ENCODE measurements at places on chromosomes 3 and 15.
A peak's percentile ranks its signal among the peaks of the same experiment; 100 is the strongest.

DNA sequence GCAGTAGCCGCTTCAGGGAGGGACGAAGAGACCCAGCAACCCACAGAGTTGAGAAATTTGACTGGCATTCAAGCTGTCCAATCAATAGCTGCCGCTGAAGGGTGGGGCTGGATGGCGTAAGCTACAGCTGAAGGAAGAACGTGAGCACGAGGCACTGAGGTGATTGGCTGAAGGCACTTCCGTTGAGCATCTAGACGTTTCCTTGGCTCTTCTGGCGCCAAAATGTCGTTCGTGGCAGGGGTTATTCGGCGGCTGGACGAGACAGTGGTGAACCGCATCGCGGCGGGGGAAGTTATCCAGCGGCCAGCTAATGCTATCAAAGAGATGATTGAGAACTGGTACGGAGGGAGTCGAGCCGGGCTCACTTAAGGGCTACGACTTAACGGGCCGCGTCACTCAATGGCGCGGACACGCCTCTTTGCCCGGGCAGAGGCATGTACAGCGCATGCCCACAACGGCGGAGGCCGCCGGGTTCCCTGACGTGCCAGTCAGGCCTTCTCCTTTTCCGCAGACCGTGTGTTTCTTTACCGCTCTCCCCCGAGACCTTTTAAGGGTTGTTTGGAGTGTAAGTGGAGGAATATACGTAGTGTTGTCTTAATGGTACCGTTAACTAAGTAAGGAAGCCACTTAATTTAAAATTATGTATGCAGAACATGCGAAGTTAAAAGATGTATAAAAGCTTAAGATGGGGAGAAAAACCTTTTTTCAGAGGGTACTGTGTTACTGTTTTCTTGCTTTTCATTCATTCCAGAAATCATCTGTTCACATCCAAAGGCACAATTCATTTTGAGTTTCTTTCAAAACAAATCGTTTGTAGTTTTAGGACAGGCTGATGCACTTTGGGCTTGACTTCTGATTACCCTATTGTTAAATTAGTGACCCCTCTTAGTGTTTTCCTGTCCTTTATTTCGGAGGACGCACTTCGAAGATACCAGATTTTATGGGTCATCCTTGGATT lies at the start of gene MLH1:
MLH1 (plus strand) TSS at position 193 of the 958 bp plus-strand sequence; CDS start at position 223, 30 bp downstream.
- DNase-seq = no peak

DNA sequence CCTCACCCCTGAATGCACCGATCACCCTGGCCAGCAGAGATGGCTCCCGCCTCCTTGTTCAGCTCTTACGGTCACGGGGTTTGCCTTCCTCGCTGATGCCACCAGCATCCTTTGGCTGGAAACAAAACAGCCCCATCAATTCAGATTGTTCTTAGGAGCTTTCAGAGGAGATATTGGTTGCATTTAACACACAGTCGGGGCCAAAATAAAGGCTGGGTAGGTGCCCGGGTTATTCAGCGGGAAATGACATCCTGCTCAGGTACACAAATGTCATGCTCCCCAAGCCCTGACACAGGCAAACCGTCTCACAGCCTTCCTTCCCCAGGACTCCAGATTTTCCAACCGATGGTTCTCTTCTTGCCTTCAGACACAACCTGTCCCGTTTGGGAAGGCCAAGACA lies 62.4 kb upstream of the MEF2A start:
- DNase-seq = no peak

DNA sequence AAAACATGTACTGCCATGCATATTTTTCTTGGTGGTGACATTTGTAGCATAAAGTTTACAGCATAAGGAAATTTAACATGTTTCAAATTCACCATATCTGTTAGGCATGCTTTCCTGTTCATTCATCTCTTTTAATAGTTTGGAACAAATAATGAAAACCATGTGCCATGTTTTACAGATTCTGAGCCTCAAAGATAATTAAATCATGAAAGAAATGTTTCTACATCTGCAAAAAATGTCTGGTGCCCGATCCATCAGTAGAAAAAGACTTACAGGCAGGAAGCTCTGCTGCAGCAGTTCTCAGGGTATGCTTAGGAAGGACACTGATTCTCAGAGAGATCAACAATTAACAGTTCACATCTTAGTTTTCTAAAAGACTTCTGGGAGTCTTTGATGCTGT lies 316.2 kb downstream of the IL5RA start:
- DNase-seq = no peak

DNA sequence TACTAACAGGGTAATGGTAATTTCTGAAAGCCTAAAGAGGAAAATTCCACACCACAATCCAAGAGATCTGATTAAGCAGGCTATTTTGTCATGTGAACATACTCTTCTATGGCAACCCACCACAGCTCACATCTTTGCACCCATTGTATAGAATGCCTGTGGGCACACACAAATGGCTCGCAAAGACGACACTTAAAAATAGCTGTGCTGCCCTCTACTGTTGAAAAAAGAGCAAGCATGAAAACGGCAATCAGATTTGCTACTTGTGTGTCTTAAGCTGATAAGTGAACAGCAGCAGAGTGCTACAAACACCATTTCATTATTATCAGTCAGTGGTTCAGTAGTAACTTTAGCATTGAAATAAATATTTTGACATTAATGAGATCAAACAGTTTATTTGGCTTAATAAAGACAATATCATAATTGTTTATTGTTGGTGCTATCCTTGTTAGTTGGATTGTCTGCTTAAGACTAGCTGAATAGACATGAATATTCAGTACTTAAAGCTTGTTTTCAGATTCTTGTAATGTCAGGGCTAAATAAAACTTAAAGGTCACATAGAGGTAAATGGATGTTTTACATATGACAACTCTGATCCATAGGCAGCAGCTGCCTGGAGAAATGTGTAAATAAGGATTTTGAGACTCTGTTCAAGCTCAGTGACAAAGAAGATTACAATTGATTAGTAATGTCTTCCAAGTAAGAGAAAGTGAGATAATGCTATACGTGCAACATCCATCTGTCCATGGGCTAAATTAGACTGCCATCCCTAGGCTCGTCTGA lies 199.1 kb downstream of the LRRN1 start:
- DNase-seq = no peak

DNA sequence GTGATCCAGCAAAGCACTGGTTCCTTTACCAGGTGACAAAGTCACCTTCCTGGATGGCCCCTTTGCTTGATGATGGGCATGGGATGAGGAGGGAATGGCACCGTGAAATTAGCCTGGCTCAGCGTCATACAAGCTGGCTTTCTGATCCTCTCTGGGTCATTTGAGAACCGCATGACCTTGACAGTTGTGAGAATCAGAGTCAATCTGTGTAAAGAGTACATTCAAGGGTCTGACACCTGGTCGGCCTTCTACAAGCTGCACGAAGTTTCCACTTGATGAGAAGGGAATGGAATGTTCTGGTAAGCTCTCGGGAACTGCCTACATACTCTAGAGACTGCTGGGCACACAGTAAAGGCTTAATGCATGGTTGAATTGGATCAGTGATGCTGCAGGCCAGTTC lies 319.8 kb upstream of the TLE3 start:
- DNase-seq = no peak

DNA sequence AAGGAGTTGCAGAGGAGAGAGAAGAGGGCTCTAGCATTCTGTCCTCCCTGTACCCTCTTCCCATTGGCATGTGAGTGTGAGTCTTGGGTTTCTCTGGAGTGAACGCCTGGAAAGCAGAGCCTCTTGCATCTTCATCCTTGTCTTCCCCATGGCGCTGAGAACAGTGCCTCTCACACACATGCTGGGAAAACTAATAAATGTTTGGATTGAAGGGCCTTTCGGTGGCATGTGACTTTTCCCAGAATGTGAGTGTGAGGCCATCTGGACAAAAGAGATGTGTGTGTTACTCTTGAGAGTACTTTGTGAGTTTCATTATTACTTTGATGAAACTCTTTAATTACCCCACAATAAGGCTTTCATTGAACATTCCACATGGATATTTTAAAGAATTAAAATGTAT lies 122.3 kb downstream of the MITF start:
- DNase-seq = no peak

DNA sequence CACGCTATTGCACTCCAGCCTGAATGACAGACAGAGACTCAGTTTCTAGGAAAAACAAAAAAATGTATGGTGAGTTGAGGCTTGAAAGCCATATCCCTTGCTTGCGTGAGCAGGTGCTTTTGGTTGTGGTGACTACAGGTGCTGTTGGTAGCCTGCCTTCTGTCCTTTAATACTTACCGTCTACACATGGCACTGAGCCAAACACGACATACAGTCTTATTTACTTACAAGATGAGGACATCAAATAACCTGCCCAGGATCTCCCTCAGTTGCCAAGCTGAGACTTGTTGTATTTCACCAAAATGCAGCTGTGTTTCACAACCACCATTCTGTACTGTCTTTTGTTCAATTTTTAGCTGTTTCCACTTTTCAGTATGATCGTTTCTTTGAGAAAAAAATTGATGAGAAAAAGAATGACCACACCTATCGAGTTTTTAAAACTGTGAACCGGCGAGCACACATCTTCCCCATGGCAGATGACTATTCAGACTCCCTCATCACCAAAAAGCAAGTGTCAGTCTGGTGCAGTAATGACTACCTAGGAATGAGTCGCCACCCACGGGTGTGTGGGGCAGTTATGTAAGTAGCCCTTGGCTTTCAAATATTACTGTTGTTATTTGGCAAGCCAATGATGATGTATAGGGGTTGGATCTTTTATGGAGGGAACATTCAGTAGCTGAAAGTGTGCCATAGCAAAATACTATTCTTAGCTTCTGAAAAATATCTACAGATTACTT lies 6.5 kb downstream of the ALAS1 start:
- DNase-seq = peak; percentile 73

- DNase-seq = no peak
Observed at GRCh38 chr3:127366383-127366782, 78.5 kb upstream of the PRR20G start.

DNA sequence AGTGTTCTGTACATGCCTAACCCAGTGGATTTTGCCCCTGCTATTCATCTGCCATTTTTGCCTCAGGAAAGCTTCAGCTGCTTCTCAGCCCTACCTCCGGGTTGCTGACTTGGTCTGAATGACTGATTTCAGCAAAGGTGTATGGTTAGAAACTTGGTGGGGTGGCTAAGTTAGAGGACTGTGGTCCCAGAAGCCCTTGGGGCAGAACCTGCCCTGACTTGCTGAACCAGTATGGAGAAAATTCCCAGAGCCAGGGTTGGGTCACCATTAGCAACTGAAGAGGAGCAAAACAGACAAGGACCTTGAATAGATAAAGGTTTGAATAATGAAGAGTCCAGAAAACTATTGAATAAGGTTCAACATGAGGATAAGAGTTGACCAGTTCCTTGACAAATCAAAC lies 6.1 kb upstream of the WWTR1 start:
- no peak for DNase-seq

DNA sequence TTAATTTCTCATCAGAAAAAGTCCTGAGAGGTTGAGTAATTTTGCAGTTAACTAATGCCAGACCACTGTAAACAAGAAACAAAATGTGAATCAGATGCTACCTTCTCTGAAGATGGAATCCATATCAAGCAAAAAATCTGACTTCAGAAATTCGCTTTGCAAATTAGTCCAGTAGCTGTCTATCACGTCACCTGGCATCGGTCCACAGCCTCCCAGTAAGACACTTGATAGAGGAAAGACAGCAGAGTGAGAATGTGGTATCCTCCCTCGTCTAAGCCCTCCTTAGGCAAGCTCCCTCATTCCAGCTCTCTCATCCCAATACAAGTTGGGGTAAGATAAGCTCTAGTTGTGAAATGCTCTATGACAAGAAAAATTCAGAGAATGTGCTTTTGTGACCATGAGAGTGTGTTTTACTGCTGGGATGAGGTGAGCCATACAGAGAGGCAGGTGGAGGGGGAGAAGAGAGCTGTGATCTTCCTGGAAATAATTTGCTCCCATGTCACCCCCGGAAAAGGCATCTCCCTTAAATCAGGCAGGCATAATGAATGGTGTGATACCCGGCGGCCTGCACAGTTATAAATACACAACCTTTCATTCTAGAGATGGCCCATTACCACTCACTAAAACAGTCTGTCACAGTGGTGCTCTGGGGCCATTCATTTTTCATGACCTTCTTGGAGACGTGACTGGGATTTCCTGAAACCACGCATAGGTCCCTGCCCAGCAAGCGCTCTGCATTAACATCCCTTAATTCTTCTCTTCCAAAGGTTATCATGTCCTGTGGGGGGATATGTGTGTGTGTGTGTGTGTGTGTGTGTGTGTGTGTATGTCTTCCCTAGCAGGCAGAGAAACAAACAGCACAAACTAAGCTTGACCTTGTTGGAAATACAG lies 602.0 kb upstream of the KCNMB2 start:
- DNase-seq = no peak

- DNase-seq = no peak
Observed at GRCh38 chr3:129230311-129231019, 18.9 kb upstream of the COPG1 start.

GRCh38 chr3:129078510-129078909 lies 17.9 kb downstream of the GP9 start:
- no peak for DNase-seq

DNA sequence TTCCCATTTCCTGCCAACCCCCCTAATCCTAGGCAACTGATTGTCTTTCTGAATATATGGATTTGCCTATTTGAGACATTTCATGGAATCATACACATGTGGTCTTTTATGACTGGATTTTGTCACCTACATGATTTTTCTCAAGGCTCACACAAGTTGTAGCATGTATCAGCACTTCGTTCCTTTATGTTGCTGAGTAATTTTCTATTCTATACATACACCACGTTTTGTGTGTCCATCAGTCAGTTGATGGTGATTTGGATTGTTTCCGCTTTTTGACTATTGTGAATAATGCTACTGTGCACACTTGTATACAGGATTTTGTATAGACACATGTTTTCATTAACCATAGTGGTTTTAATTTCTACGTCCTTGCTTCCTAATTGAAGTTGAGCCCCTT lies 203.1 kb downstream of the ITPR1 start:
- DNase-seq = no peak

DNA sequence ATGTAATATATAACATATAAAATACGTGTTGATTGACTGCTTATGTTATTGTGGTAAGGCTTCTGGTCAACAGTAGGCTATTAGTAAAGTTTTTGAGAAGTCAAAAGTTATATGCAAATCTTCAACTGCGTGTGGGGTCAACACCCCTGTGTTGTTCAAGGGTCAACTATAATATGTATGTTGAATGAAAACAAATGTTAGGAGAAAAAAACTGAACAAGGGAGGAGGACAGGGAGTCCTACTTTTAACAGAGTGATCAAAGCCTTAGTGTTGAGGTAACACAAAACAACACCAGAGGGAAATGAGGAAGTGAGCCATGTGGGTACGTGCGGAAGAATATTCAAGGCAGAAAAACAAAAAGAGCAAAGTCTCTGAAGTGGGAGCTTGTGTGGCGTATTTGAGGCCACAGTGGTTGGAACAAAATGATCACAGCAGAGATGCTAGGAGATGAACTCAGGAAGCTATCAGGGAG lies 62.5 kb downstream of the SFMBT1 start:
- DNase-seq = no peak

DNA sequence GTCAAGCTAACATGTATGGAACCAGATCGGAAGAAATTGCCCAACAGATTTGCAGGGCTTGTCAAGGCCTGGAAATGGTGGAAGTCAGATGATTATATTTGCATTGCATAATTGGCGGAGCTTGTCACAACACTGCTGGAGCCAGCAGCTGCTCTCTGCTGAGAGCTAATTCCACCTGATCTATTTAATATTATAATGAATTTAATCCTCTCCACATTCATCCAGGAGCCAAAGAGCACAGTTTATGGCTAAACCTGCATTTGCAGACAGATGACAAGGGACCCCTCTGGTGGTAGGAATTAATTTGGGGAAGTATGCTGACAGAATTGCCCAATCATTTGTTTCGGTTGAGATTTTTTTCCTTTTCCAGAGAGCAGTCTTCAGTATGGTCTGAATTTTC lies 730.2 kb downstream of the TUSC7 start:
- DNase-seq = peak; percentile 95

Measured in COR-L47 (cell line).